ENCODE measurements at places on chromosomes 2 and 18.

DNA sequence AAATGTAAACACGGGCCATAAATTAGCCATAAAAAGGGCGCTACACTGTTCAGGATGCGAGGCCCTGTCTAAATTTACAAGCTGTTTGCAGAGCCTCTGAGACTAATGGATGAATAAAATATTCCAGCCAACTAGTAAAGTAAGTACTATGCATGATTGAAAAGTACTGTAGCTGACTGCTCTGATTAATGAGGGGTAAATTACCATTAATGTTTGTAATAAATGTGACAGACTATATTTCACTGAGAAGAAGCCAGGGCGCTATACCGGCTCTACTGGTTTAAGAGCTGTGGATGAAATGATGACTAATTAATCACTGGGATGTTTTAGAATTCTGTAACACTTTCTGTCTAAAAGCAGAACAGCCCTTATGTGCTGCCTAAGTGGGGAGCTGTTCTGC is 54.3 kb upstream of the RGPD4 start:
- no peak for DNase-seq

DNA sequence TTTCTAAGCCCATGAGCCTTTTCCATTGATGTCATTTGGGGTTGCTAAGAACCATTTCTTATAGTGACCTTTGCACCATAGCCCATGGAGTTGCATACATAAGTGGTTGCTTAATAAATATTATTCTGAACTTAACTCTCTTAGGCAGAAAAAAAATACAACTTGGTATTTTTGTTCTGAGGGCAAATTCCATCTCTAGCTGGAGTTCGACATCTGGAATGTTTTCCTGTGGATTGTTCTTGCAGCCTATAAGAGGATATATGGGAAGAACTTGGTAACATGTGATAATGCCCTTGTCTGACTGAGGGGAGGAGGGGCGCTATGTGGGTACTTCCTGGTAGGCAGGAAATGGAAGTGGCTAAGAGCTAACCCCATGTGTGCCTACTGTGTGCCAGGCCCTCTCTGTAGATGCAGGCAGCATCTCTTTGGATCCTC is 20.7 kb downstream of the IGFBP2 start:
- no peak for DNase-seq

- DNase-seq: no peak
Observed at GRCh38 chr2:176160251-176160985, 3.3 kb downstream of the HOXD3 start.

- DNase-seq: no peak
Observed at GRCh38 chr2:233079953-233080835, 20.1 kb downstream of the INPP5D start.

DNA sequence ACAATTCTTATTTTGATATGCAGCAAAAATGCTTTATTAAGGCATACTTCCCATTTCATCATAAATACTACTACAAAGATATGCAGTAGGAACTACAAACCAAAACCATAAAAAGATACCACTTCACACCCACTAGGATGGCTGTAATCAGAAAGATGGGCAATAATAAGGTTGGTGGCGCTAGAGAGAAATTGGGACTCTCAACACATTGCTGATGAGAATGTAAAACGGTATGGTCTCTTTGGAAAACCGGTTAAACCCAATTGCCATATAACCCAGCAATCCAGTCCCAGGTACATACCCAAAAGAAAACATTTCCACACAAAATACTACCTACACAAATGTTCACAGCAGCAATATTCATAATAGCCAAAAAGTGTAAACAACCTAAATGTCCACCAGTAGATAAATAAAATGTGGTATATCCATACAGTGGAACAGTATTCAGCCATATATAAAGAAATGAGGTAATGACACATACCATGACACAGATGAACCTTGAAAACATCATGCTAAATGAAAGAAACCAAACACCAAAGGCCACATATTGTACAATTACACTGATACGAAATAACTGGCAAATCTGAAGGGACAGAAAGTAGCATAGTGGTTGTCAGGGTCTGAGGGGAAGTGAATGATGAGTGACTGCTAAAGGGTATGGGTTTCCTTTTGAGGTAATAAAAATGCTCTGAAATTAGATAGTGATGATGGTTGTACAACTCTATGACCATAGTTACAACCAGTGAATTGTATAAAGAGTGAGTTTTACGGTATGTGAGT is 12.7 kb downstream of the SP3 start:
- DNase-seq: no peak

- no peak for DNase-seq
Observed at GRCh38 chr2:215764441-215765048, 248.8 kb downstream of the MREG start.

DNA sequence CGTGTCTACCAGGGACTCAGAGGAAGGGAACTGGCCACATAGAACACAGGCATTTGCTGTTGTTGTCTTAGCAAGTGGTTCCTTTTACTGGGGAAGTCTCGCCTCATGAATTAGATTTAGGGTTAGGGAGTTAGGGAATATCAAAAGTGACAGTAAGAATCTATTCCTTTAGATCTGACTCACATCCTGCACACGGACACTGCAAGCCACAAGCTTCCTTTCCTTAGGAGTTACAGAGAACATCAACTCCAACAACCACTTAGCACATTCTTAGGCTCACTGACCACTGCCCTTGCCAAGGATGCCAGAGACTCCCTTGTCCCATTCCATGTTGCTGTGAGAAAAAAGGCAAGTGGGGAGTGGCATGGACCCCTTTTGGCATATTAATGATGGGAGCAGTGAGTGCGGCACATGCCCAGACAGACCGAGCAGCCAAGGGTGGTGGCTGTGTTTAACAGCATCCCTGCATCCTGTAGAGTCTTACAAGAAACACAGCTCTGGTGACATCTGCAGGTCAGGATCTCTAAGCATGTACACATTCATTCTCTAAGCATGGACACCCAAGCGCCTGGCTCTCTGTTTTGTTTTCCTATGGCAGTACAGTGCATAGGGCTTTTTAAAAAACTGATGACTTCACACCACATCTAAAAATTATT is 745.6 kb upstream of the RAB6C start:
- DNase-seq: no peak

- no peak for DNase-seq
Observed at GRCh38 chr18:37426586-37426985, 139.0 kb downstream of the CELF4 start.

GRCh38 chr2:54015798-54016699 is 45.3 kb upstream of the PSME4 start:
- DNase-seq: no peak

DNA sequence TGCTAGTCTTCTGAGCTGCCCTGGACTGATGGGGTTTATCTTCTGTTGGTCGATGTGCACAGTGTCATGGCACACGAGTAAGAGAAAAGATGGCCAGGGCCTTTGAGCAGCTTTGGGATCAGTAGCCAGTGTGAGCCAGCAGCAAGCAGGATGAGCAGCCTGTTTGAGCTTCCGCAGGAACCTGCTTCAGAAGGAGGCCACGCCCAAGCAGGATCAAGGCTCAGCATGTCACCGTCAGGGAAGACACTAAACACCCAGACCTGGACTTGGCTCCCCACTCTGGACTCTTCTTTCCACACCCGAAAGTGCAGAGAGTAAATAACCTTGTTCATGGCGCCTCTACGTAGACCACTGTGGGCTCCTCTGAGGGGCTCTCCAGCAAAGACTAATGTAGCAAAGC is 25.2 kb upstream of the ASB1 start:
- DNase-seq: no peak

GRCh38 chr18:51039138-51040112 is 9.4 kb downstream of the SMAD4 start:
- no peak for DNase-seq

DNA sequence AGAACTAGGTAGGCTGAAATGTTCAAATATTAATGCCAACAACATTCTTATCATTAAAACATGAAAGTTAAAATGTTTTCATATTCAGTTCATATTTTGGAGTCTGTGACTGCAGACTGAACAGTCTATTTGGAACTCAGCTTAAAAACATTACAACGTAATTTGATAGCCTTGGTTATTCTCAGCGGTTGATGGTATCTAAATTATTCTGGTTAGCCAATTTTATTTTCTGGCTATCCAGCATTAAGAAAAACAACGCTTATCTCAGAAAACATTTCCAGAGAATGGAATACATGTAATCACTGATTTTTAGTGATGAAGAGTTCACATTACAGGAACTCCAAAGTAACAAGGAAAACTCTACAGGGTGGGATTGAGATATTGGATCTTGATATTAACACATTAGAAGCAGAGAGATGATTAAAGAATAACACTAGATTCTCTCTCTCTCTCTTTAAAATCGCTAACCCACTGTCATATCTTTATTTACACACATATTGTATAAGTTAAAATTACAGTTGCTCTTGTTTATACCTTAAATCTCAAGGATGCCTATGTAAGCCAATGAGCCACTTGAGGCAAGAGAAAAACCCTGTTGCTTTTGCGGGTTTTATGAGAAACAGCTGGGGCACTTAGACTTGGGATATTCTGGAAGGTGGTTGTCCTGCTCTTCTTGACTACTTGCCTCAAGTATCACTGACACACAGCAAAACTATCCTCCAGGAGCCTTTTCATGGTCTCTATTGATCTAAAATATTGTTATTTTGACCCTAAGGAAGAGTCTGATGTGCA is 84.9 kb downstream of the ICOS start:
- no peak for DNase-seq

GRCh38 chr18:79938196-79938595 is 13.3 kb downstream of the SLC66A2 start:
- DNase-seq: no peak

- DNase-seq: no peak
Observed at GRCh38 chr2:106358521-106358920, 109.7 kb downstream of the RGPD3 start.

DNA sequence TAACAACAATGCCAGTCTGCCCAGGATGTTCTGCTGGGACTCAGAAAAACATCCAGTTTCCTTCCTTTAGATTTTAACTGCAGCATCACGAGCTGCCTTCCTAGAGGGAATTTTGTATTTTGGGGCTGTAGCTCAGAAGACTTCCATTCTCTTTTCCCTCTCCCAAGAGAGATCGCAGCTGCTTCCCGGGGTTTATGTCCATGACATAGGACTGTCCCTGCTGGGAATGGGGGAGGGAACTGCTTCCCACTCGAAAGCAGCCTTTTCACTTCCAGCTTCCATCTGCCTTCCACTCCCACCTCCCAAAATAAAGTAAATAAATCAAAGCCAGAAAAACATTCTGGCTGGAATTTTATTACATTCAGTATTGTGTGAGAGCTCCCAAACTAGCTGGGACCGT is 52.4 kb downstream of the LIMS1 start:
- DNase-seq: no peak

DNA sequence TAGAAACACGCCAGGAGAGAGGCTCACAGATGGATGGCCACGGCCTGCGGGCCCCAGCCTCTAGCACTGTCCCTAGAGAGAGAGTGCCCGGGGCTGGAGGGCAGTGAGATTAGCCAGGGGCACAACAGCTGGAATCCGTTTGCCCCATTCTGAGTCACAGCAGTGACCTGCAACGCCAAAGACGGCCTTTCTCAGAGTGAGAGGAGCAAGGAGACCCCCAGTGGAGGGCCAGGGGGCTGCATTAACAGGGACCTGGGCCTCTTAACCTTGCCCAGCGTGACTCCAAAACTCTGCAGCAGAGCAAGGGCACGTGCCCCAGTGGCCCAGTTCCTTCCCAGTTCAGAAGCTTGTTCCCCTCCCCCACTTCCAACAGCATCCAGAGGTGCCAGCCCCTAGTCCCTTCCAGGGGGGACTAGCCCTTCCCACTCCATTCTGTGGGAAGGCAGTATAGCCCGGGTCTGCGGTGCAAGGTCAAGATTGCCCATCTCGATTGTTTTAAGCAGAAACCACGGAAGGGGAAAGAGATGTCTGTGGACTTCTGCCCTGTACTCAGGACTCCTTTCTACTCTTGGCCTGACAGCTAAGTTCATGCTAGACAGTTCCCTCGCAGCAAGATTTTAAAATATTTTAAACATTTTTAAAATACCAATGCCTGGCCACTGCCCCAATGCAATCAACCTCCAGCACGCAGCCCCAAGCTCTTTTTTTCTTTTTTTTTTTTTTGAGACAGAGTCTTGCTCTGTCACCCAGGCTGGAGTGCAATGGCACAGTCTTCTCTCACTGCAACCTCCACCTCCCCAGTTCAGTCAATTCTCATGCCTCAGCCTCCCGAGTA is 50.9 kb upstream of the BIN1 start:
- DNase-seq: no peak

DNA sequence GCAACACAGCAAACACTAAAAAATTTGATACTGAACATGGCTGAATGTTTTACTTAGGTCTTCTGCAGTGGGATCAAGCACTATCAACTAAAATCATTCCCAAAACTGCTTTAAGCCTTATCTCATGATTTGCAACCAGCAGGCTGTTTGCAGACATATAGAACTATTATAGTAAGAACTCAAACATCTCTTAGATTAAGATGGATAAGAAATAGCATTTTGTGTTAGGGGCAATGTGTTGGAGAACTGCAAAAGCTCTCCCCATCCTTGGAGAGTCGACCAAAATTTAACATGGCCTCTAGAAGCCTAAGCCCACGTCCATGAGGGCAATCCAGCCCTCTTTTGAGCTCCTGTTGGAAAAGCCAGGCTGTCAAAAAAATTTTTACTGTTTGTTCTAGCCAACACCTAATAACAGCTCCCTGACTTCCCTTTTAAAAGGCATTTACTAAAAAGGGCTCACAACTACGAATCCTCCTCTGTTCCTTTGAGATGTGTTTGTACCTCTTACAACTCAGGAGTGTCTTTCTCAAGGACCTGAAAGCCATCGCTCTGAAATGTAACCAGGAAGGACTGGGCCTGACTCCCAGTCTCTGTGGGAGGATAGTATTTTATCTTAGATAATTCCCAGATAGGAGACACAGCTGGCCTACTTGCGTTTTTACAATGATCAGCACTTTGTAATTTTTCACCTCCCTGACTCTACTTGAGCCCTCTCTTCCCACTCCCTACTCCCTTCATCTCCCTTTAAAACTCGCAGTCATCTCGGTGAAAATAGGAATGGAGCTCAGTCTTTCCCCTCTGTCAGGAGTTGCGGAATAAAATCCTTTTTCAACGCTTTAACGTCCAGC is 1.4 kb downstream of the KRCC1 start:
- DNase-seq: no peak

- DNase-seq: no peak
Observed at GRCh38 chr18:8705238-8705960, at the start of gene MTCL1. Gene MTCL1 (plus strand): TSS chr18:8705556. CDS start chr18:8705661, 105 bp downstream.

DNA sequence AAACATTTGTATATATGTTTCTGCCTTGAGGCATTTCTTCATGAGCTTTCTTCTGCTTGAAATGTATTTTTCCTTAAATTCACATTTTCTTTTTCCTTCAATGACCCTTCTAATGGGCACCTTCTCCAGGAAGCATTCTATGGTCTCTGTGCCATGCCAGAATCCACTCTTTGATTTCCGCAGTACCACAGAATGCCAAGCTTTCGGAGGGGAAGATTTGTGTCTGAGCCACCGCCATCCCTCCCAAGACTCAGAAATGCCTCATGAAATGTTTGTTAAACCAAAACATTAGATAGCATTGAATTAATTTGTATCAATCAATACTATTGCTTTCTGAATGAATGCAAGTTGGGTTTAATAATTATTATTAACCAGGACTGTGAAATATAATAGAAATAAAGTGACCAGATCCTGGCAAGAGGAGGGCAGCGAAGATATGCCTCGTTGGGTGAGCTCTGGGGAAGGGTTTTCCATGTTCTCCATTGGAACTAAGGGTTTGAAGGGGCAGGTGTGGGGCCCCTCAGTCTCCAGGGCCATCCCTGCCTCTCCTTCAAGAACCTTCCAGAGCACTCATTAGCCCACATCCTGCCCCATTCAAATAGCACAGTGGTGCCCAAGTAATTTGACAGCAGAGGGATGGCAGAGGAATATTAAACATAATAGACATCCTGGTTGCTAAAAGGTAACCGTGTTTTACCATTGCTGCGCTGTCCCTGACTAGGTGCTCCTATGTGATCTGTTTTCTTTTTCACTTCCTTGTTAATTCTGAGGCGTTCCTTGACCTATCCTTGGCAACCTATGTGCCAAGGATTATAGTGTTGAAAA is 189.6 kb downstream of the MYCN start:
- DNase-seq: no peak
